Ovary (tissue), 10 donors: ENCODE measurements at places on chromosomes 4 and X.

DNA sequence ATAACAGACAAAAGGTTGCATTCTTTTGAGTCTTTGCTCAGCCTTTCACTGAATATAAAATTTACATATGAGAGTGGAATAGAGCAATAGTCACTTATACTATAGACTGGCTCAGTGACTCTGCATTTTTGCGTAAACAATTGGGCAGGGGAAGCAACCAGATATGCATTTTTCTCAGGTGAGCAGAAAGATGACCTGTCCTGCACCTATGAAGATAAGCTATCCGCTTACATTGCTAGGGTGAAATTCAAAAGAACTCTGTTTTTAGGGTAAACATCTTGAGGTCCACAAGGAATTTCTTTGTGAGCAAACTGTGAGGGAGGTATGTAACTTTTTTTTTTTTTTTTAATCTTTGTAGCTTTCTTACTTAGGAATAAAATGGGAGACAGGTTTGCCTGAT lies 602.4 kb upstream of the PRKX start:
- no peaks in the 10 kb centered on the region for H3K36me3 ChIP-seq
- H3K27ac ChIP-seq = no peak overlapping the region
- H3K4me3 ChIP-seq = no peak overlapping the region

DNA sequence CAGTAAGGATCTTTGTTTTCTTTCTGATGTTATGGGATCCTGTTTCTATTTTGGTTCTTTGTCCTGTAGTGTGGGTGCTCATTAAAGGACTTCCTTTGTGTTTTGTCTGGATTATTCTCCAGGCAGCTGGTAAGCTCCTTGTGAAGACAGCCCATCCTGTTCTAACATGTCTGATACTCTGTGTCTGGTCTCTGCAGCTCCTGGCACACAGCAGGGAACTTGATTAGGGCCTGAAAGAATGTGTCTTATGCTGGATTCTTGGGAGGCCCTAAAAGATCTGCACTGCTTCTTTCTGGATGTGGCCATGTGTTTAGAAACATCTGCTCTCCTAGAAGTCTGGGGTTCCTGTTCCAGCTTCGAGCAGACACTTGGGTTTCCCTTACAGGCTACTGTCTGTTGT lies 38.1 kb upstream of the ATXN3L start:
- DNase-seq = no peak
- no peak overlapping the region for H3K4me3 ChIP-seq
- no peaks in the 10 kb centered on the region for H3K4me1 ChIP-seq
- H3K27me3 ChIP-seq = no peaks in the 10 kb centered on the region

GRCh38 chr4:172898715-172899114 lies 269.9 kb upstream of the GALNT7 start:
- H3K4me1 ChIP-seq = no peaks in the 10 kb centered on the region
- H3K36me3 ChIP-seq = no peaks in the 10 kb centered on the region
- no peak for DNase-seq
- H3K27ac ChIP-seq = no peak overlapping the region
- H3K4me3 ChIP-seq = no peak overlapping the region
- no peaks in the 10 kb centered on the region for H3K27me3 ChIP-seq

- H3K27me3 ChIP-seq = no peaks in the 10 kb centered on the region
- H3K4me1 ChIP-seq = no peaks in the 10 kb centered on the region
- no peaks in the 10 kb centered on the region for H3K36me3 ChIP-seq
- H3K4me3 ChIP-seq = no peak overlapping the region
- no peak overlapping the region for H3K27ac ChIP-seq
Observed at GRCh38 chrX:148133105-148133725, 152.1 kb downstream of the FMR1NB start.

- H3K27ac ChIP-seq = no peak overlapping the region
- no peak overlapping the region for H3K4me3 ChIP-seq
- no peaks in the 10 kb centered on the region for H3K27me3 ChIP-seq
- DNase-seq = no peak
- H3K4me1 ChIP-seq = no peaks in the 10 kb centered on the region
Observed at GRCh38 chr4:85587952-85588351, 113.0 kb downstream of the ARHGAP24 start.

GRCh38 chr4:72768364-72768763 lies 199.3 kb upstream of the ADAMTS3 start:
- no peaks in the 10 kb centered on the region for H3K36me3 ChIP-seq
- H3K4me1 ChIP-seq = peaks cover 2% of the 10 kb centered on the region
- H3K4me3 ChIP-seq = no peak overlapping the region
- H3K27me3 ChIP-seq = no peaks in the 10 kb centered on the region

- no peaks in the 10 kb centered on the region for H3K27me3 ChIP-seq
- H3K4me3 ChIP-seq = no peak overlapping the region
- H3K36me3 ChIP-seq = no peaks in the 10 kb centered on the region
- no peak for DNase-seq
Observed at GRCh38 chr4:108533245-108533844, 87.0 kb upstream of the RPL34 start.

GRCh38 chrX:45434231-45434630 lies 233.6 kb upstream of the DIPK2B start:
- no peak overlapping the region for H3K4me3 ChIP-seq
- no peak for DNase-seq
- H3K36me3 ChIP-seq = no peaks in the 10 kb centered on the region
- H3K27ac ChIP-seq = no peak overlapping the region
- H3K4me1 ChIP-seq = peaks cover 4% of the 10 kb centered on the region

DNA sequence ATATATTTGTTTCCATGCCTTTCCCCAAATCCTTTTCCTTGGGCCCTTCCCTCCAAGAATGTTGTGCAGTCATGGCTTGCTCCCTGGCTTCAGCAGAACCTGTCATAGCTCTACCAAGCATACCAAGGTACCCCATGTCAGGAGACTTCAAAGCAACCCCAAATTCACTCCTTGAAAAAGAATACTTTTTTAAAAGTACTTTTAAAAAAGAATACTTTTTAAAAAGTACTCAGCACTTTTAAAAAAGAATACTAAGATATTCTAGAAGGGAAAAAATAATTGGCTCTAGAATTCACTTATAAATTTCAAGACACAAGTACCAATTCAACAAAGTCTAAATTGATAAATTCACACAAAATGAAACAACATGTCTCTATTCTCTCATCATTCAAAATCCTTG lies 76.0 kb downstream of the NR3C2 start:
- H3K36me3 ChIP-seq = no peaks in the 10 kb centered on the region
- H3K4me3 ChIP-seq = no peak overlapping the region
- DNase-seq = no peak
- no peak overlapping the region for H3K27ac ChIP-seq
- H3K27me3 ChIP-seq = no peaks in the 10 kb centered on the region
